ENCODE measurements at places on chromosomes 16 and 17.
A peak's percentile ranks its signal among the peaks of the same experiment; 100 is the strongest.

GRCh38 chr17:34024386-34024785 lies 230.7 kb upstream of the CCL2 start:
- DNase-seq: no peak

DNA sequence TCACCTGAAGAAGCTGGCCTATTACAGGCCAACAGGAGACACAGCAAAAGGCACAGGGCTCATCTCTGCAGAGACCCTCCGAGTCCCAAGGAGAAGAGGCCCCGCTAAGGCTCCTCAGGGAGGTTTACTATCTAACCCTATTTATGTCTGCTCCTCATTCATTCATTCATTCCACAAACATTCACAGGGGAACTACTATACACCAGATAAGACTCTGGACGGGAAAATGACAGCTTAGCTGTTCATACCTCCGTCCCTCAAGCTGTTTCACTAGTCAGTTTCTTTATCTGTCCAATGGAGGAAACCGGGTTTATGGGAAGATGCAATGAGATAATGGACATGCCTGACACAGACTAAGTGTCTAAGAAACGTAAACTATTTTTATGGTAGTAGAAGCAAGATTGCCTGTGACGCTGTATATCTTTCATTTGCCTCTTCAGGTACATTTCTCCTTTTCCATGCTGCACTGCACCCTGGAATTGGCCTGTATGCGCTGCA lies 62.1 kb downstream of the SRL start:
- DNase-seq: no peak

- DNase-seq: no peak
Observed at GRCh38 chr16:997440-998051, 16.0 kb downstream of the SOX8 start.

DNA sequence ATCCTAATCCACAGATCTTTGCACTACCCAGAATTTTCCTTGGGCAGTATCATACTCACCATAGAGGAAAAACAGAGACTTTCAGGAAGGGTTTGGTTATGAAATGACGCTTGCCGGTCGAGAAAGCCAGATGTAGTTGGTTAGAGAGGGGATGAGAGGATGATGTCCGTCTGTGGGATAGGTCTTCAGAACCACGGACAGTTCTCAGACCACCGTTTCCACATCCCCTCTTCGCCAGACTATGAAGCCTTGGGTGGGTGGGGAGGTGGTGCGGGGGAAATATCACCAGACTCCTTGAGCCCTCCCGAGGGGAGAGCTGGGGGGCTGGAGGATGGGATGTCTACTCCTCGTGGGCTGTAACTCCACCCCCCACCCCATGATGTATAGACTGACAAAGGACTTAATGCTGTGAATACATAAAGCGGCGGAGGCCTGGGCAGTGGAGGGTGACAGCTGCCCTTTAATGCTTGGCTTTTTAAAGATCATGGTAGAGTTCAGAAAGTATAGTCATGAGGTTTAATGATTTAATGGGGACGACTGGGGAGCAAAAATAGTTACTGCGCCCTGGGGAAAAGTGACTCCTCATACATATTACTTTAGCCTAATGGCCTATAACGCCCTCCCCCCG lies 96.6 kb downstream of the MRM1 start:
- no peak for DNase-seq

GRCh38 chr16:87306516-87306915 lies 10.7 kb downstream of the C16orf95 start:
- no peak for DNase-seq

GRCh38 chr16:68273459-68273858 lies 9.1 kb downstream of the SLC7A6 start:
- no peak for DNase-seq

- no peak for DNase-seq
Observed at GRCh38 chr17:76578376-76578775, 7.3 kb downstream of the ST6GALNAC2 start.

GRCh38 chr17:64638552-64639203 lies 23.4 kb downstream of the SMURF2 start:
- DNase-seq: no peak

DNA sequence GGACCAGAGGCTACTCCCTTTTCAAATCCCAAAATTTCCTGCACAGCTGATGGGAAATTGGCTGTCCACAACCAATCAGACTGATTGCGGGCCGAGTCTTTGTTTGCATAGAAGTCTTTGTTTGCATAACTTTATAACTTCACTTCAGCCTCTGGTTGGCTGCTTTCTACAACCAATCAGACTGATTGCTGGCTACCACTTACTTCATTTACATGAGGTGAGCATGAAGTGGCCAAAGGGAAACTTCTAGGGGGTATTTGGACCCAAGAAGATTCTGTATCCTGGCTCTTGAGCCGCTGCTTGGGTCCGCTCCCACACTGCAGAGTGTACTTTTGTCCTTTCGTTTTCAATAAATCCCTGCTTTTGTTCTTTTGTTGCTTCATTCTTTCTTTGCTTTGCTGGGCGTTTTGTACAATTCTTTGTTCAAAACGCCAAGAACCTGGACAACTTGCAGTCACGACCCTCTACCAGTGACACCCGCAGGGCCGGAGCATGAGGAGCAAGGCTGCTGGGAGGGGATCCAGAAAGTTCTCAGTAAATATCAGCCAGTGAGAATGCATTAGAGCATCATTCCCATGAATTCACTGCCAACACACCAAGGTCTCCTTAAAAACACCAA lies 67.5 kb downstream of the IQCK start:
- peak; percentile 84 for DNase-seq

DNA sequence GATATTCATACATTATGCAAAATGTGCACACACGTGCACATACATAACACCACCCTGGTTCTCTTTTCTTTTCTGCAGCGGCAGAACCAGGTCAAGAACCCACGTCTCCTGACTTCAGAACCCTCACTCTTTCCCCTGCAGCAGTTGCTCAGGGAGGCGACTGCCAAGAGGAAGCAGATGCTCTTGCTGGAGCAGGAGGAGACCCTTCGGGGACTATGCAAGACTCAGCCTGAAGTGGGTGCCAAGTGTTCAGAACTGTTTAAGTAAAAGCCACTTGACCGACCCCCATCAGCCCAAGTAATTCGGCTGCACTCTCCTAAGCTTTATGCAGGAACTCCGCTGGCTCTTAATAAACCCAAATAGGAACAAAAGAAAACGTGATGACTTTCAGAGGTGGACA lies 193.8 kb downstream of the SLC39A11 start:
- no peak for DNase-seq

DNA sequence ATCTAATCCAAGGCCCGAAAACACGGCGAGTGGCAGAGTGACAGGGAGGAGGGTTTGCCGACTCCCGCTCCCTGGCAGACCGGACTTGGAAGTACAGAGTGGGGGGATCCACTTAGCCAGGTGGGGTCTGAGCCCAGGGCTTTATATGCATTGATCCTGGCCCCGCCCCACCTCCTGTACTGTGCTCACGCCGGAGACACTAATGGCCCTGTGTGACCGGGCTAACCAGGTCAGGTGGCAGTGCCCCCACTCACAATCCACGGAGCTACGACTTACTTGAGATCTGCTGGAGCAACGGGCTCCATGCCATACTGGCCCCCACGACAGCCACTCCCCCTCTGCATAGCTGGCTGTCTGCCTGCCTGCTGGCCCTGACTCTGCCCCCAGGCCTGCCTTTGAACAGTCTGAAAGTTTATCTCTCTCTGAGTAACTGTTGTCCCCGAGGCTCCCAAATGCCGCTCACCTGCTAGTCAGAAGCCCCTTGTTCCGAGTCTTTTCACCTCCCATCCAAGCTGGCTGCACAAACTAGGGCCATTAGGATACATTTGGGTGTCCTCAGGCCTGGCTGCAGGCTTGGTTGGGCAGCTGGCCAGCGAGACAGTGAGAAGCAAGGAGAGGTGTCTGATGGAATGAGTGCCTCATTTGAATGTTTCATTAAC lies 28.0 kb downstream of the CACNA1G start:
- DNase-seq: no peak

GRCh38 chr16:85153656-85154091 lies 41.4 kb upstream of the CIBAR2 start:
- no peak for DNase-seq

DNA sequence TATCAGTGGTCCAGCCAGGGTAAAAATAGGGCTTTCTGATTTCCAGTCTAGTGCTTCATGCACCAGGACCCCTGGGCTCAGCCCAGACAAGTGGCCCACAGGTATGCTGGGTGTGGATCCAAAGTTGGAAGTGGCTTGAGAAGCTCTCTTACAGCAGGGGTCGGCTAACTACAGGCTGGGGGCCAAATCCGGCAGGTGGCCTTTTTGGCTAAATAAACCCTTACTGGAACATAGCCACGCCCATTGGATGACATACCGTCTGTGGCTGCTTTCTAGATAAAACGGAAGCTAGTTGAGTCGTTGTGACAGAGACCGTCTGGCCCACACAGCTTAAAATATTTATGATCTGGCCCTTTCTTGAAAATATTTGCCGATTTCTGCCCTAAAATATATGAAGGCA lies 119.0 kb upstream of the CDC42EP4 start:
- no peak for DNase-seq

DNA sequence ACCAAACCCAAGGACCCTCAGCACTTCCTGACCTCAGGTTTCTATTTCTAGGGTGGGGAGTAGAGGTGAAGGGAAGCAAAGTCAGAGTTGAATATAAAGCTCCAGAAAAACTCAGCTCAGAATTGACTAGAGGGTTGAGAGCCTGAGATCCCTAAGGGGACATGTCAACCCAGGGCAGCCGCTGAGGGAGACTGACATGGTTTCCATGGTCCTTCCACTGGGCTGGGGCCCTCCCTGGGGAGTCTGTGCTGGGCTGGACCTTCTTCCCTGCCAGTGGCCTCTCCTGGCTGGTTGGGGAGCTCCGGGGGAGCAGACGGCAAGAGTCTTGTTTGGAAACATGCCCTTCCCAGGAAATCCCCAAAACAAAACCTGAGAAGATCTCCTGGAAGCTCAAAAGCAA lies 121.3 kb downstream of the METRNL start:
- DNase-seq: no peak

DNA sequence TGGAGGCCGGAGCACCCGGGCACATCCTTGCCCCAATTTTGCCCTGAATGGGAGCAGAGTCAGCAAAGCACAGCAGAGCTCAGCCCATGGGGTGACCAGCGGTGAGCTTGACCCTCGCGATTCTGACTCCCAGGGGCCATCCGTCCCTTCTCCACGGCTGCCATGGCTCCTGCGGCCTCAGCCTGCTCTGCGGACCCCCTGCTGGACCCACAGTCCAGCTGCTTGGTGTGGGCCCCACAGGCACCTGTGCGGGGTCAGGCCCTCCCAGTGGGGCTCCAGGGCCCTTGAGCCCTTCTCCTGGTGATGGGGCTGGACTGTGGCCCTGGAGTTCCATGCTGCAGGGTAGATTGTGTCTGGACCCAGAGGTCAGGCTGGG lies 144.2 kb downstream of the ENGASE start:
- DNase-seq: no peak

- no peak for DNase-seq
Observed at GRCh38 chr17:32759476-32759875, 117.4 kb downstream of the MYO1D start.

DNA sequence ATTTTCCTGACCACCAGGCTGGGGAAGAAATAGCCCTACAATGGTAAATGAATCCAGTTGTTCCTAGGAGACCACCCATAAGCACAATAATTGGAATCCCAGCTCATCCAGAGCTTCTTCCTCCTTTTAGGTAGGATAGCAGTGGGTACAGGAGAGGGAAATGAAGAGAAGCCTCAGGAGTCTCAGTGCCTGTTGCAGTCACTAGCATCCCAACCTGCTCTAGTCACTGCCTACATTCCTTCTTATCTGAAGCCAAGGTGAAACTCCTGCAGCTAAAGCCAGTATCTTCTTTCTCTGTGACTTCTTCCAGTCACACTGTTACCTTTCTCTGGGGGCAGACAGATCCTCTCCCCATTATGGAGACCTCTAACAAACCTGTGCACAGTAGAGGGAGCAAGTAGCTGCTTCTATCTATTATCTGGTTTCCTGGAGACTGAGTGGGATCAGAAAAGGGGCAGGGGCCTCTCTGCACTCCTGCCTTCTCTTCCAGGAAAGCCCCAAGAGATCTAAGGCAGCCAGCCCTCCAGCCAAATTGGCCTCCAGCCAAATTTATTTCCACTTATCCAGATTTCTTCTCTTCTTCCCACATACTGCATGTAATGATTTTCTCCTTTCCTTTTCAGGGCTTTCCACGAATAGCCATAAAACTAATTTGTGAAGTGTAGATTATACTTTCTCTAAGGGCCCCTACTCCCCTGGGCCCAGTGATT lies 85.5 kb downstream of the SSH2 start:
- DNase-seq: no peak

- no peak for DNase-seq
Observed at GRCh38 chr17:71516149-71516548, 604.7 kb upstream of the SOX9 start.

DNA sequence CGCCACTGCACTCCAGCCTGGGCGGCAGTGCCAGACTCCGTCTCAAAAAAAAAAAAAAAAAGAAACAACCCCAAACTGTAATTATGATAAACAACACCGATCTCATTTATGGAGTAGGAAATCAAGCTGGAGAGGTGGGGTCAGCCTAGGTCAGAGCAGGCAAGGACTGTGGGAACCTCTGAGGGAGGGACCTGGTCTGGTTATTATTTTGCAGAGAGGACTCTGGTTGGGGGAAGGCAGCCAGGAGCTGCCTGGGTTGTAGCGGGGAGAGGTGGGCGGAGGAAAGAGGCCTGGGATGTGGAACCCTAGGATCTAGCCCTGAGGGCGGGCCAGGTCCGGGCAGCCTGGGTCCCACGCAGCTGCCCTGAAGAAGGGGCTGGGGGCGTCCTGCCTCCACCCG lies 10.9 kb upstream of the HS3ST6 start:
- DNase-seq: no peak

- DNase-seq: no peak
Observed at GRCh38 chr16:69616082-69616481, 50.3 kb downstream of the NFAT5 start.

DNA sequence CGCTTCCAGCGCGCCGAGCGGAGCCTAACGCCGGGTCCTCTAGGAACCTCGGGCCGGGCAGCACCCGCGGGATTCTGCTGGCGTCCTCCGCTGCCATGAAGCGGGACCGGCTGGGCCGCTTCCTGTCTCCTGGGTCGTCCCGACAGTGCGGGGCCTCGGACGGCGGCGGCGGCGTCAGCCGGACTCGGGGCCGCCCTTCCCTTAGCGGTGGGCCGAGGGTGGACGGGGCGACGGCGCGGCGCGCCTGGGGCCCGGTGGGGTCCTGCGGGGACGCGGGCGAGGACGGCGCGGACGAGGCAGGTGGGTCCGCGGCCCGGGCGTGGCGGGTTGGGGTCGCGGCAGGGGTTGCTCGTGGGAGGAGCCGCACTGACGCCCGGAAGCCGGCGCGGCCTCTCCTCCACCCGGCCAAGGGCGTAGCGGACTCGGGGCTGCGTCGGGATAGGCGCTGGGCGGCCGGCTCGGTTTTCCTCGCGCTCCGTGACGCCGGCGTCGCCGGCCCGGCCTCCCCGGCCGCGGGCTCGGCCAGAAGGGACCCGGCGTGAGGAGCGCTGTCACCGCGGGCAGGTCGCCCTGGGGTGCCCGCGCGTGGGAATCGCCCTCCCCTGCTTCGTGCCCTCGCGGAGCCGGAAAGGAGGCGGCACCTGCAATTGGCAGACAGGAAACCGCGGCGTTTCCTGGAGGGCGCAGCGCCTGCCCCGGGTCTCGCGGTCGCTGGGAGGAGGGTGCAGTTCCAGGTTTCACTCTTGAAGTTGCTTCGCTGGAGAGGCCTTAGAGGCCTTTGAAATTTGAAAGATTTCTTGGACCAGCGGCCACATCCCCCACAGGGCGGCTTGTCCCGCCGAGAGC lies 432 bp downstream of the ZNF276 start:
- DNase-seq: no peak

- DNase-seq: no peak
Observed at GRCh38 chr17:79654960-79655382, 44.1 kb upstream of the RBFOX3 start.
